EH (cell line): ENCODE measurements at places on chromosomes 6 and 20.

- no peak for DNase-seq
Observed at GRCh38 chr6:119482850-119483285, 133.3 kb upstream of the MAN1A1 start.

GRCh38 chr20:29878777-29879442 lies 1378.6 kb upstream of the DEFB115 start:
- DNase-seq: no peak

- DNase-seq: no peak
Observed at GRCh38 chr20:25654487-25654886, 30.7 kb upstream of the NANP start.

GRCh38 chr20:20734475-20734948 lies 22.1 kb upstream of the RALGAPA2 start:
- DNase-seq: no peak

DNA sequence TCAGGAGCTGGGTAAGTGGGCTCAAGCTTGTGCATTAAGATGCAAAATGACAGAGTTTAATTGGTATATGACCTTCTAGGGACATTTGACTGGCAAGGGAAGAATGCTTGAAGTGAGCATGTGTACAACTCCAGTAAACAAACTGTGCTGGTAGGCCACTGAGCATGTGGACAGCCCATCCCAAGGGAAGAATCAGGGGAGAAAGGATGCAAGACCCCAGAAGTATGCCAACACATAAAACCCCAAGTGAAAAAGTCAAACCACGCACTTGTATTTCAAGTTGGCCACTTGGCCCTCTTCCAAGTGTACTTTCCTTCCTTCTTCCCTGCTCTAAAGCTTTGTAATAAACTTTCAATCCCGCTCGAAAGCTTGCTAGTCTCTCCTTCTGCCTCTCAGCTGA lies 10.4 kb upstream of the THBD start:
- no peak for DNase-seq

DNA sequence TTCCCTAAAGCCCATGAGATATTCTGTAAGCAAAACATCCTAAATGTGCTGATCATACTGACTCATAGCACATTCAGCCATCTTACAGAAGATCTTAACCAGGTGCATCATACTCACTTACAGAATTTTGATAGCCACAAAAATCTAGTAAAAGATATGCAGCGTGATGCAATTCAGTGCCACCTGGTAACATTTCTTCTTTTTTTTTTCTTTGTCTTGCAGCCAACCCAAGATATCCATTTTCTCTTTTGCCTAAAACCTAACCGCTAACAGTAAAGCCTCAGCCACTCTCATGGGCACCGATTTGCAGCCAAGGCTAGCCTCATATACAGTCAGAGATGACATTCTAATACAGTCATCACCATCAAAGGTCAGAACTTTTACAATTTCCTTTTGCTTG lies 293.3 kb downstream of the HACE1 start:
- DNase-seq: peak; percentile 22

DNA sequence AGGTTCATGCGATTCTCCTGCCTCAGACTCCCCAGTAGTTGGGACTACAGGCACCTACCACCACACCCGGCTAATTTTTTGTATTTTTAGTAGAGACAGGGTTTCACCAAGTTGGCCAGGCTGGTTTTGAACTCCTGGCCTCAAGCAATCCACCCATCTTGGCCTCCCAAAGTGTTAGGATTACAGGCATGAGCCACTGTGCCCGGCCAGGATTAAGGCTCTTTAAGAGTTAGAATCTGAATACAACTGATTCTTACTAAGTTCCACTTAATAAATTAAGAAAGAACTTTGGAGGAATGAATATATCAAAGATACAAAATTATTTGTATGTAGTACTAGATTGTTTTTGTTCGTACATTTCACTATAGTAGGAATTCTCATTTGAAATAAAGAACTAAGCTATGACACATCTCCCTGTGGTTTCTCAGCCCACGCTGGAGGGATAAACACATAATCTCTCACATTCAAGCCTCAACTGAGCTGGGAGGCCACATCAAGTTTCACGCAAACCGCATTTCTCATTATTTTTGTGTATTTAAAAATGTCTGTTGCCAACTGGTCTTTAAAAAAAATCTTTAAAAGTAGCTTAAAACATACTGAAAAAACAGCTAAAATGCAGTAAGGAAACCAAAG lies 34.2 kb downstream of the DTNBP1 start:
- DNase-seq: peak; percentile 81

DNA sequence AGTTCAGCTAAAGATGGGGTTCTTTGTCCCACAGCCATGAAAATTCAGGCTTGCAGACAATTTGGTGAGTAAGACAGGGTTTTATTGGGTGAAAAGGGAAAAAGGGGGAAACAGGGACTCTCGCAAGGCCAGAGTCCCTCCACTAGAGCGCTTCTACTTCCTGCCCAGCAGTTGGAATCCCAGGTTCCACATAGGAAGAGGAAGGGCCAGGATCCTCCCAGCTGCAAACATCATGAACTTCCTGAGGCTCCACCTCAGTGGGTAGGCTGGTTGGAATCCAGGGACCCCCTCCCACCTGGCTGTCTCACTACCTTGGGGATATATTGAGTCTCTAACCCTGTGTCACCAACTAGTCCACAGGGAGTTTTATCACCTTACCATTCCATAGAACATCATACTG lies 39.5 kb upstream of the PRSS16 start:
- DNase-seq: no peak

GRCh38 chr6:1871724-1872315 lies 262.1 kb downstream of the FOXC1 start:
- no peak for DNase-seq

DNA sequence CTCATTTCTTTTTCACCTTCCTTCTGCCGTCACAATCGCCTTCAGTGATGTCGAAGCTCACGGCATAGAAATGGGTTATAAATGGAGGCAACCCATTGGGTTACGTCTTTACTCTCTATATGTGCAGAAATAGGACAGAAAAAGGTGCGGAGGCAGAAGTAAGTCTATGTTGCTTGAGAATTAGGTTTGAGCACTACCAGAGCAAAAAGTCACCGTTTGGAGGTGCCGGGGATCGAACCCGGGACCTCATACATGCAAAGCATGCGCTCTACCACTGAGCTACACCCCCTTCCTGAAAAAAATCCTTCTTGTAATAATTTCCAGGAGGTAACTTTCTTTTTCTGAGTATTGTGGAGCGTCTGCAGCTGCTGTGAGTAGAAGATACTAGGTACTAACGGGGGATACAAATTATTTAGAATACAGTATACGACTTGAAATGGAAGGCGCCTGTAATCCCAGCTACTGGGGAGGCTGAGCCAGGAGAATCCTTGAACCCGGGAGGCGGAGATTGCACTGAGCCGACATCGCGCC lies 134.2 kb downstream of the TRIM27 start:
- peak; percentile 74 for DNase-seq

GRCh38 chr6:24666097-24666640 lies 530 bp downstream of the TDP2 start:
- peak; percentile 53 for DNase-seq

- peak; percentile 74 for DNase-seq
Observed at GRCh38 chr6:131947986-131948661, 3.0 kb downstream of the CCN2 start.

GRCh38 chr6:98831057-98831958 lies 3.1 kb upstream of the POU3F2 start:
- no peak for DNase-seq

DNA sequence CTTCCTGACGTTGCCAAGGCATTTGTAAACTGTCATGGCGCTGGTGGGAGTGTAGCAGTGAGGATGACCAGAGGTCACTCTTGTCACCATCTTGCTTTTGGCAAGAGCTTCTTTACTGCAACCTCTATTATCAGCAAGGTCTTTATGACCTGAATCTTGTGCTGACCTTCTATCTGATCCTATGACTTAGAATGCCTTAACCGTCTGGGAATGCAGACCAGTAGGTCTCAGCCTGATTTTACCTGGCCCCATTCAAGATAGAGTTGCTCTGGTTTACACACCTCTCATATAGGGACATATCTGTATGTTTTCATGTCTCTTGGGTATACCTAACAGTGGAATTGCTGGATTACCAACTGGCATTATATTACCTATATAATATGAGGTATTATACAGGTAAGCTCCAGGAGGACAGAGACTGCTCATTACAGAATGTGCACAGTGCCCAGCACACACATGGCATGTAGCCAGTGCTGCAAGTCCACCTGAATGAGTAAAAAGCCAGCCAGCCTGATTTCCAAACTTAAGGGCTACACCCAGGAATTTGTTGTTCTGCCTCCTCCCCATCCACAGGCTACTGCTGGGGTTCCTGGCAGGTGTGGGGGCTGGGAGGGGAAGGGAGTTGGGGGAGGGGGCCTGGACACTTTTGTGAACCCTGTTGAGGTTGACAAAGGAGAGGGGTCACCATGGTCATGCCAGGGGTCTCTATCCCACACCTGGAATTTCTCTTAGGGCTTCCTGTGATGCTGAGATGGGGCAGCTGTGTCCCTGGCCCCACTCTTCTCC lies 35.2 kb upstream of the BLCAP start:
- DNase-seq: no peak
